ENCODE measurements at places on chromosomes 5 and 9. TPM values are rescaled to one million over a fixed set of nuclear protein-coding genes. Genes with fewer than 3 reads are reported as not detected.

Gene DMGDH
- total RNA-seq, result 2.4 TPM

Gene TERT
- not detected for total RNA-seq

Gene FCN2
- not detected for total RNA-seq

Gene SLC6A7
- not detected for total RNA-seq

Gene SPINK1
- not detected for total RNA-seq

Gene LCN10
- total RNA-seq, result not detected

Gene EDIL3
- 470 TPM for total RNA-seq

Gene SH2D3C
- total RNA-seq, result 19.3 TPM

Gene IFNA2
- not detected for total RNA-seq

Gene FAM174A
- total RNA-seq, result 16.0 TPM

Gene TNFSF15
- total RNA-seq, result 0.73 TPM

Gene BARHL1
- total RNA-seq, result not detected

Gene DCAF12
- total RNA-seq, result 33.9 TPM

Gene PCDHGC3
- 99.9 TPM for total RNA-seq

Gene PCA3
- total RNA-seq, result not detected

Gene IFNE
- not detected for total RNA-seq

Gene FBN2
- total RNA-seq, result 1,312 TPM

Gene NXNL2
- 0.32 TPM for total RNA-seq

Gene FAM151B
- 4.9 TPM for total RNA-seq

Gene ASPN
- total RNA-seq, result 129 TPM

Gene IFNK
- not detected for total RNA-seq

Gene FKTN
- total RNA-seq, result 23.7 TPM

Gene IFNA21
- total RNA-seq, result not detected

Gene NKD2
- total RNA-seq, result not detected

Gene TOR1A
- total RNA-seq, result 46.1 TPM

Gene TMEM252
- total RNA-seq, result not detected

Gene GCNT1
- 8.6 TPM for total RNA-seq

Gene BNC2
- total RNA-seq, result 66.2 TPM

Gene KIF20A
- 16.4 TPM for total RNA-seq

Gene FXN
- total RNA-seq, result 9.8 TPM

Gene OR1J2
- total RNA-seq, result not detected

Gene FOXD4L6
- not detected for total RNA-seq

Gene WDR70
- total RNA-seq, result 37.2 TPM

Gene ZBED3
- 18.0 TPM for total RNA-seq

Gene PCAT7
- 14.6 TPM for total RNA-seq

Gene RNF14
- 73.8 TPM for total RNA-seq

Gene SOX30
- not detected for total RNA-seq

Measured in osteocyte (in vitro differentiated cells).